ENCODE measurements at places on chromosomes 11 and 22.

DNA sequence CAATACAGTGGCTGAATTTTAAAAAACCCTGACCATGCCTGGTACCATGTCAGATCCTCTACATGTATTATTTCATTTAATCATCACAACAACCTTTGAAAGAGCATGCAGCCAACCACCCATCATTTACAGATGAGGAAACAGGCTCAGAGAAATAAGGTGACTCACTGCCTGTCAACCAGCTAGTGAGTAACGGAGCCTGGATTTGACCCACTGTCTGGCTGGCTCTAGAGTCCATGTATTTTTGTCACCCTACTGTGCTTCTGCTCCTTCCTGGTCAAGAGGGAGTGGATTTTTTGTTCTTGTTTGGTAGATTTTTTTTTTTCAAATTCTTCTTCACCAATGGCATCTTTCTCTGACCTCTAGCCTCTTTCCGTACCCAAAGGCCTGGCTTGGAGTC, 77.4 kb downstream of the CWC15 start:
- DNase-seq: no peak

DNA sequence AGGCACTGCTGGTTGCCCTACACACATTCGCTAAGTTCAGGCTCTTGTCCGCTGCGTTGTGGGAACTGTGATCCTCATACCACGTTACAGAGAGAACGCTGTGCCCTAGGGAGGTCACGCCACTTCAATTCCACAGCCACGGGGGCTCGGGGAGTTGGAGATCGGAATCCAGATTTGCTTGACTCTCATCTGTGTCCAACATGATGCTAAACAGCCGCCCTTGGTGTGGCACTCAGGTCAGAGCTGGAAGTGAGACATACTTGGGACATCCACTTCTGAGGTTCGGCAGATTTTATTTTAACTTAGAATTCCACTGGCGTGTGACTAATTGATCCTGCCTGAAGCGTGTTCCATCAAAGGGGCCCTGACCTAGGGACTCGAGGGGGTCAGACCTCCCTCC, 41.7 kb downstream of the RIBC2 start:
- DNase-seq: no peak

DNA sequence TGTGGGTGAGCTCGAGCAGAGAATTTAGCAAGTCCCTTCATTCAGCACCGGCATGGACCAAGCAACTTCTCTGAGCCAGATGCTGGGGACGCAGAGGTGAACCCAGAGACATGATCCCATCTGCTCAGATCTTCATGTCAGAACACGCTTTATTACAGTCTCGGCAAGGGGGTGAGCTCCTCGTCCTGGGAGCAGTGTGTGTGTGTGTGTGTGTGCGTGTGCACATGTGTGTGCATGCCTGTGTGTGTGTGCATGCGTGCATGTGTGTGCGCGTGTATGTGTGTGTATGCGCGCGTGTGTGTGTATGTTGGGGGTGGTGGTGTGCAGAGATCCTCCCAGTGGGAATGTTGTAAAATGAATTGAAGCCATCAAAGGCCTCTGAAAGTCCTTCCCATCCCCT, 9.8 kb downstream of the MIAT start:
- no peak for DNase-seq

- DNase-seq: no peak
Observed at GRCh38 chr11:126354631-126355323, 709 bp upstream of the ST3GAL4 start.

DNA sequence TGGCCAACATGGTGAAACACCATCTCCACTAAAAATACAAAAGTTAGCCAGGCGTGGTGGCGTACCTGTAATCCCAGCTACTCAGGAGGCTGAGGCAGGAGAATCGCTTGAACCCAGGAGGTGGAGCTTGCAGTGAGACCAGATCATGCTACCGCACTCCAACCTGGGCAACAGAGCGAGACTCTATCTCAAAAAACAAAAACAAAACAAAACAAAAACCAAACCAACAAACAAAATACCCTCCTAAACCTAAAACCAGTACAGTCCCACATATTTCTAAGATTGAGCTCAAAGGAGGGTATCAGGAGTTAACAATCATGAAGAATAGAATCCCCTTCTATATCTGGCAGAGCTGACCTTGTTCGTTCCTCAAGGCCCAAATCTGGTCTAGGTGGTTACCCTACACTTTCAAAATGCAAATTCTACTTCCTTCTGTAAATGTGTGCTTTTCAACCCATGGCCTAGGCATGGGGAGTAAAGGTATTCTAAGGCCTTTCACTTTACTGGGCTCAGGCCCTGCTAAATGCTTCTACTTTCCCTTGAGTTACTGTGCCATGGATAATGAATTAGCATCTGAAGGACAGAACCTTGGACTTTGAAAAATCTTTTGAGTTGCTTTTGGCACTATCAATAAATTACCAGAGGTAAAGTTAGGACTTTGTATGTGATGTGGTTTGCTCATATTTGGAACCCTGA, 10.4 kb upstream of the PPP2R1B start:
- no peak for DNase-seq

DNA sequence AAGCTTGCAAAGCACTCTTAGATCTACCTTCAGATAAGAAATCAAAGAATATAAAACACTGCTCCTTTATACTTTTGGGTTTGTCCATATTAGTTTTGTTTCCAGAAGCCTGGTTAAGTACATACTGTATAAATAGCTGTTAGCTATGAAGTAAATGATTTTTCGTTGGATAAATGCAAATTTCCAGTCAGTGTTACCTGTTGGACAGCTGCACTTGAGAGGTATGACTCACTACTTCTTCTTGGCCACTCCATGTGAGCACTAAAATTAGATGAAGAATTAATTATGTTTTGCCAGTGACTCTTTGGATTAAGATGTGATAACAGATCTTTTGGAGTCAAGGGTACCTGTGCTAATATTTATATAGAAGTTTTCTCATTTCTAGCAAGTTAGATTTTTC, 9.5 kb upstream of the TSG101 start:
- DNase-seq: no peak

- no peak for DNase-seq
Observed at GRCh38 chr11:45392591-45393091, 106.5 kb upstream of the SYT13 start.

DNA sequence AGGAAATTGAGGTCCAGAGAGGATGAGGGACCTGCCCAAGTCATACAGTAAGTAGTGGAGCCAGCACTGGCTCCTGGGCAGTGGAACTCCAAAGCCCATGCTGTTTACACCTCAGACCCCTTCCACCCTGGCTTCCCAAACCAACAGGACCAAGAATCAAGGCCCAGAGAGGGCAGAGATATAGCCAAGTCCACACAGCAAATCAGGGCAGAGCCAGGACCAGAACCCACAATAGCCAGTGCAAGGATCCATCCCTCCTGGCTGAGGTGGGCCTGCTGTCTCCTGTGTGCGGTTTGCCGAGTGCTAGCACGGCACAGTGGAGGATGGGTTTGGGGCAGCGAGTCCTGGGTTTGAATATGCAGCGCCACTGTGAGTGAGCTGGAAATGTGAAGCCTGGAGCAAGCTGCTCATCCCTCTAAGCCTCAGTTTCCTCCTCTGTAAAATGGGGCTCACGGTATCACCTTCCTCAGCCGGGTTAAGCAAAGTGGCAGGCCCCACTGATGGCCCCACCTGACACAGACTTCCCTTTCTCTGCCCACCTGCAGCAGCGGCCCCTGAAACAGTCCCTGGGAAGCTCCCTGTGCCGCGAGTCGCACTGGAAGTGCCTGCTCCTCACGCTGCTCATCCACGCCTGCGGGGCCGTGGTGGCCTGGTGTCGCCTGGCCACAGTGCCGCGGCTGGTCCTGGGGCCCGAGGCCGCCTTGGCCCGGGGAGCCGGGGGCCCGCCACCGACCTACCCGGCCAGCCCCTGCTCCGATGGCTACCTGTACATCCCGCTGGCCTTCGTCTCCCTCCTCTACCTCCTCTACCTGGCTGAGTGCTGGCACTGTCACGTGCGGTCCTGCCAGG, 2.3 kb downstream of the TMEM151A start:
- no peak for DNase-seq

DNA sequence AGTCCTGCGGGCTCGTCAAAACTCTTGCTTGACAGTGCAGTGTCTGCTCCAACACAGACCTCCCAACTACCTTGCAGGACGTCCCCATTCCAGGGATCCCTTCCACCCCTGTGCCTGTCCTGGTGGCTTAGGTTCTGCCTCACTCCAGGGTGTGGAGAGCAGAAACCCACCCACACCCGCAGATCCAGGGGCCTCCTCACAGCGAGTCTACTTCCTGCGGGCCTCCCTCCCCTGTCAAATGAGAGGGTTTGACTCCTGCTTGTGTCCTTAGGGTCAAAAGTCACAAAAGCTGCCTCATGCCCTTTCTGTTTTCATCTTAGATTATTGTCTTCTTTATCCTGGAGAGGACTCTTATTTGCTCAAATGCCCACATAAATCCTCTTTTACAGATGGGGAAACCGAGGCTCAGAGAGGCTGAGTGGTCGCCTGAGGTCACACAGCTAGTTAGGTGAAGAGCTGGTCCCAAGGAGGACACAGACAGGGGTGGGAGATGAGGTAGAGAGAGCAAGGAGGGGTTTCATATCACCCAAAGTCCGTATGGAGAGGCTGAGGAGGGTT, 81.1 kb upstream of the KCNQ1OT1 start:
- no peak for DNase-seq

GRCh38 chr11:8603696-8604077, 9.7 kb upstream of the STK33 start:
- DNase-seq: no peak

DNA sequence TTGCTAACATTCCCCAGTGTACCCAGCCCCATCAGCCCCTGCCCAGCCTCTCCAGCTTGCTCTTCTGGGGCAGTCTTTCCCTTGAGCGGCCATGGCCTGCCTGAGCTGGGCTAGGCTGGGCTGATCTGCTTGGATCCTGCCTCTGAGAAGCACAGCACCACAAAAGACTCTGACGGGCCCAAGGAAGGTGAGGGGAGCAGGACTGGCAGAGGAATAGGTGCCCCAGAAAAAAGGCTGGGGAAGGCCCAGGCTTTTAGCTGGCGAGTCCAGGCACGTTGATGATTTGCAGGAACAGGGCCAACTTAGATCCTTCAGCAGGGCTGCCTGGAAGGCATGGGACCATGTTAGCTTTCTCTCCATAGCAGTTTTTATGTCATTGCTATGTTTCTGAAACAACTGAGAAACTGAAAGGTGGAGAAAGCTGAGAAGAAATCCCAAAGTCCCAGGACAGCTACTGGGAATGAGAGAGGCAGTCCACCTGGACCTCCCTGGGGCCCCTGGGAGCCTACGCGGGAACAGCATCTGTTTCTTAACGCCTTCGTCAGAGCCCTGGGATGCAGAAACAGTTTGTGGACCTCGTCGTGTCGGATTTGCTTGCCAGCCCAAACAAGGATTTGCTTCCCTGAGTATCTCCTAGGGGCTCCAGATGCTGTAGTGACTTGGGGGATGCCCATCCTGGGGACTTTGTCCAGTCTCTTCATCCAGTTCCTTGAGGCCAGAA, 24.4 kb upstream of the FXYD6 start:
- peak; percentile 38 for DNase-seq

DNA sequence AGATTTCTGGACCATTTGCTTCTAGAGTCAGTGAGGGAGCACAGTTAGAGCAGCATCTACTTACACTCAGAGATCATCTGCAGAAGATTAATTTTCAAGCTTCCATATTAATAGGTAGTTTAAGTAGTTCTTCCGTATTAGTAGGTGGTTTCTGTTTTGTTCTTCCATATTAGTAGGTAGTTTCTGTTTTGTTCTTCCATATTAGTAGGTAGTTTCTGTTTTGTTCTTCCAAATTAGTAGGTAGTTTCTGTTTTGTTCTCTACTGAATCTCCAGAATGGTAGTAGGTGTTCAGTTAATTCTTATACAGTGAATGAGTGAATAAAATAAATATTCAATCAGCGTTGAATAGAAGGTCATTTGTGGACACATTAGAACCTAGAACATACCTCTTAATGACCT, 175.7 kb downstream of the TMEM135 start:
- no peak for DNase-seq

- DNase-seq: no peak
Observed at GRCh38 chr22:39893526-39893925, at the start of gene ENTHD1. Gene ENTHD1 (minus strand): TSS chr22:39893760. CDS start chr22:39887748, 6,012 bp downstream.

DNA sequence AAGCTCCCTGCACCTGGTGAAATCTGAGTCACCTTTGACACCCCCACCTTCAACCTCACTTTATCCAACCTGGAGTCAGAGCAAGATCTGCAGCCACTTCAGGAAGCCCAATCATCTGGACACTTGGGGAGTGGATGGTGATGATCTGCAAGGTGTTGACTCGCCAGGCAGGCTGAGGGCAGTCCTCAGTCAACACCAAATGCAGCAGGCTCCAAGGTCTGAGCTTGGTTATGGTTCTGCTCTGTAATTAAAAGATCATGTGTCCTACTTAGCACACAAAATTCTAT, 446.9 kb downstream of the BRD1 start:
- no peak for DNase-seq

GRCh38 chr11:5992150-5992549, 5.4 kb upstream of the OR52L1 start:
- no peak for DNase-seq

GRCh38 chr11:122189229-122189628, 73.2 kb upstream of the BLID start:
- DNase-seq: no peak

DNA sequence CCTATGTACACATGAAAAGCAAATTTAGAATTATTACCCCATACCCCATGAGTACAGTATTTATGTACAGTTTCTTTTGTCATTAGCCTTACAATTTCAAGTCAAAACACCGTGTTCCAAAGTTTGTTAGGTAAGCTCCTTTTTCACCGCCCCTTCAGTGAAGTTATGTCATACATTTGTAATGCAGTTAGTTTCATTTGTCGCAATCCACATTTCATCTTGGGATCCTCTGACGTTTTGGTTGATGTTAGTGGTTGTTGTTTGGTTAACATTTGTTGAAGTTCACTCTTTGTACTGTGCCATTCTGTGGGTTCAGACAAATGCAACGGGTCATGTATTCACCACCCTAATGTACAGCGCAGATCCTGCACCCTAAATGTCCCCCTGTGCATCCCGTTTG, 45.2 kb downstream of the ARHGEF12 start:
- no peak for DNase-seq

DNA sequence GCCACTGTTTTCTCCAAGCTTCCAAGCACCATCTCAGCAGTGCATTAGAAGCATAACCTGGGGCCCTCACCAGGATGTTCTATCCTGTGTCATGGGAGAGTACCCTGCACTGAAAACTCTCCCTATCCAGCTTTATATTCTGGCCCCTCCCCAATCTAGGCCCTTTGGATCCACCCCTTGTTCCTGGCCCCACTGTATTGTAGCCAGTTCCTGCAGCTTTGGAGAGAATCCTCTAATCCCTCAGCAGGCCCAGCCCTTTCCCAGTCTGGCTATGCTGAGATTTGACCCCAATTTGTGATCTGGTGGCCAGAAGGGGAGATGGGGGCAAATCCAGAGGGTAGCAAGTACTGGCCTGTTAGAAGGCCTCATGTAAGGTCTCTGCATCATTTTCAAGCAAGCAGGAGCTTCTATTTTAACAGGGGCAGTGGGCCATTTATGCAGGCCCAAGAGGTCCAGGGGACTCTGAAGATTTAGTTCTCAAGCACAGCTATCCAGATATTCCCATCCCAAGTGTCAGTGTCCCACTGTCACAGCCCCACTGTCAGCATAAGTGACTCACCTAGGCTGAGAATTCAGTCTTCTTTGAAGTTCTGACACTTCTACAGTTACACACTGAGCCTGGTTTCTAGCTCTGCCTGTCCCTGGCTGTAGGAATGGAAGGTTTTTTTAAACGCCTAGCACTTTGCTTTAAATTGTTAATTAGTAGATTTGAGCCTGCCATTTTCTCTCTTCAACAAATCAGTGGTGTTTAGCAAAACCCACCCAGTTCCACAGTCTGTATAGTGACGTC, 589.5 kb upstream of the CADM1 start:
- DNase-seq: no peak

- DNase-seq: peak; percentile 27
Observed at GRCh38 chr22:29205594-29206371, at the start of gene EMID1. Gene EMID1 (plus strand): TSS chr22:29205896. CDS start chr22:29206039, 143 bp downstream.
